ENCODE measurements at places on chromosomes 3 and 15.

DNA sequence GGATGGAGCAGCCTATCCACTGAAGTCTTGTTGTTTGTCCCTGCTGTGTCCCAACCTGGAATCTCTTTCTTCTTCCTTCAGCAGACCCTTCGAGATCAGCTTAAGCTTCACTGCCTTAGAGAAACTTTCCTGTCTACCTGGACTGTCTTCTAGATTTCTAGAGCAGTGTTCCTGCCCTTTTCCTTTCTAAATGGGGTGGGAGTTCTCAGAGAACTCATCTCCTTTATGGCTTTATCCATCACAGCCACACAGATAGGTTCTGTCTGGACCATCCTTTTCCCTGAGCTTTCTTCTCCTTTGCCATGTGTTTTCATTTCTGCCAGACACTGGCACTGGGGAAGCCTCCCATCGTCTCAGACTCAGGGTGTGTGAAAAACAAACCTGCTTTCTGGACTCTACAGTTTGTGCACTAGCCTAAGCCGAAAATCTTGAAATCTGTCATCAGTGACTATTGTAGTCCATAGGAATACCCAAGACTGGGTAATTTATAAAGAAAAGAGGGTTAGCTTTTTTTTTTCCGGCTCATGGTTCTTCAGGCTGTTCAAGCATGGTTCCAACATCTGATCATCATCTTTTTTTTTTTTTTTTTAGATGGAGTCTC, 177.5 kb downstream of the PGPEP1L start:
- DNase-seq, result no peak

DNA sequence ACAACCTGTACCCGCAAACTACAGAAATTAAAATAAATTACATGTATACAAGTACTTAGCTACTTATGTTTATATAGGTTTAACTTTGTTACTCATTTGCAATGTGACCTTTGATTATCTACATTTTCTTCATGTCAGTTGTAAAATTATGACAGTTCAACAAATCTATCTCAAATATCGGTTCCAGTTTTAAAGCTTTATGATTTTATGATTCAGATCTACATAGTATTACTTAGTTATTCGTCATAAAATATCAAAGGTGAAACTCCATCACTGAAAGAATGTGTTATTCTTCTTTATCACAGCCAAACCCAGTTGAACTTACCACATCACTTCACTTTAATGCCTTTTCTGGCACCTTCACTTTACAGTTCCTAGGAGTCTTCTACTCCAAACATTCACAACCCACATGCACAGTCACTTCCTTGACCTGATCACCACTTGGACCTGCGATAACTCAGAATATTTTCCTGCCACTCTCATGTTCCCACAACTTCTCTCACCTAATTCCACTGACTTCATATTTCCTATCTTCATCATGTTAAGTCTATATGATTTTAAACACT, 47.2 kb downstream of the SLITRK3 start:
- DNase-seq, result no peak

GRCh38 chr15:35566991-35567390, 21.0 kb upstream of the DPH6 start:
- DNase-seq, result no peak

- no peak for DNase-seq
Observed at GRCh38 chr3:105103139-105103538, 263.6 kb upstream of the ALCAM start.

- no peak for DNase-seq
Observed at GRCh38 chr3:59288951-59289350, 239.1 kb upstream of the CFAP20DC start.

DNA sequence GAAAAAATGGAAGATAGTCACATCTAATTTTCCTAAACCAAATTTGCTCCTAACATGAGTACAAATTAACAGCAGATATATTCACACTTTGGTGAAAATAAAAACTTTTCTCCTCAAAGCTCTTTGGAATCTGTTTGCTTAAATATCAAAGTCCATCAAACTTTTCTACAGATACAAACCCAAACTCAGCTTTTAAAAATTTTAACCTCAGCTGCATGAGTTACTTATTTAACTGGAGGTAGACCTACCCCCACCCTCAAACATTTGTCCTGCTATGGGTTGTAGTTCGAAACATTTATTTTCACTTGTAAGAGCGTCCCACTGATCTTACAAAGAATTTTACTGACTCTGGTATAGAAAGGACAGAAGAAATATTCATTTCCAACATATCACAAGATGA, 8.9 kb upstream of the XYLB start:
- no peak for DNase-seq

DNA sequence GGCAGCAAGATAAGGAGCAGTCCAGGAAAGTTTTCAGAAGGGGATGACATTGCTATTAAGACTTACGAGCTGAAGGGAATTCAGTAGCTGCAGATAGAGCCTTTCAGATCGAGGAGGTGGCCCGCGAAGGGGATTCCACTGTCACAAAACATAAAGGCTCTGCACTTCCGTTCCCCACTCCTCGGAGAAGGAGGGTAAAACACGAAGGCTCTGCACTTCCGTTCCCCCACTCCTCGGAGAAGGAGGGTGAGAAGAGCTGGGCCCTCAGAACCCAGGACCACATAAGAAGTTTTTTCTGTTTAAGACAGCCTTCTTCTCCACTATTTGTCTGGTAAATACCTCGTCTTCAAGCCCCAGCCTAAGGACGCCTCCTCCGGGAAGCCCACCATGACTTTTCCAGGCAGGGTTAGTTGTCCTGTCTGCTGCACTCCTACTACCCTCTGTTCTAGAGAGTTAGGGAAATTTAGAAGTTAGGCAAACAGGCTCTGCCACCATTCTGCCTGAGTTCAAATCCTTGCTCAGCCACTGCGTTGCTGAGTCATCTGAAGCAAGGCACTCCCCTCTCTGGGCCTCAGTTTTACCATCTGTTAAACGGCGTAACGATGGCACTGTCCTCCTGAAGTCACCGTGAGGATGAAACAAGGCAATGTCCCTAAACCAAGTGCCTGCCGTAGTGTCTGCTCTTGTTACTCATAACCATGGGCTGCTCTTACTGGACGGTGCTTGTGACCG, 134.1 kb upstream of the HES1 start:
- no peak for DNase-seq

GRCh38 chr3:69530554-69530953, 144.7 kb upstream of the FRMD4B start:
- DNase-seq, result no peak

DNA sequence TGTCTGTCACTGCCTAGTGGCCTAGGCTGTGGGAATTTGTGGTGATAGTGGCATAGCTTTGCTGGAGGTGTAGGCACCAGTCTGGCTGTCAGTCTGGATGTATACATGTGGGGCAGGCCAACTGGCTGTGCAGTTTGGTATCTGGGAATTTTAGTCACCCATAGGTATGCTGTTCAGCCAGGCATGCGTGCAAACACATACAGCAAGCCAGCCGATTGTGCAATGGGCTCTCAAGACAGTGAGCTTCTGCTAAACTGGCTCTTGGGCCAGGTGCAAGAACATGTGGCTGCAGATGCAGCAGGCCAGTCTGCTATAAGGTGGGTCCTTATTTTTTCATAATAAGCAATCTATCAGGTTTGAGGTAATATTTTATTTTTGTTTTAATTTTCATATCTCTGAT, 87.1 kb upstream of the PLSCR5 start:
- DNase-seq, result no peak

Data from islet precursor cell (in vitro differentiated cells).